Gastroesophageal sphincter (tissue), 4 donors: ENCODE measurements at places on chromosomes 5 and 9. TPM values are rescaled to one million over a fixed set of nuclear protein-coding genes. Genes with fewer than 3 reads are reported as not detected.

The ORM2 gene
- not detected for total RNA-seq

GRCh38 chr9:22211588-22212360, 202.7 kb upstream of the CDKN2B start:
- no peak overlapping the region for H3K27ac ChIP-seq
- H3K36me3 ChIP-seq = no peaks in the 10 kb centered on the region
- ATAC-seq = no peak
- H3K4me3 ChIP-seq = no peak overlapping the region
- no peaks in the 10 kb centered on the region for H3K27me3 ChIP-seq

DNA sequence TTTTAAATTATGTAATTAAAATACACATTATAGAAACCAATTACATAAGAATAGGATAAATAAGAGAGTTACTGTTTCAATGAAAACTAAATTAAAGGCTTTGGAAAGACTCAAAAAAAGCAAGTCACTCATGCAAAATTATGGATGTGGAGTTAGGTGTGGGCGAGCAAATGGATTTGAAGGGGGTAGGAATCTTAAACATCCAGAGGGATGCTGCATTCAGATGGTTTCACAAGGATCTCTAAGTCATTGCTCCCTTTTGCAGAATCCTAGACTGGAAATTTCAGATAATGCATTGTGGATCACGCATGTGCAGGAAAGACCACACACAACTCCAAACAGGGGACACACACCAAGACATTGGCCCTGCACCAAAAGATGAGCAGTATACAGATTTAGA, 57.5 kb downstream of the DRD1 start:
- peaks cover 17% of the 10 kb centered on the region for H3K27me3 ChIP-seq
- no peaks in the 10 kb centered on the region for H3K36me3 ChIP-seq
- no peak for ATAC-seq
- no peak overlapping the region for H3K27ac ChIP-seq

The LOX gene
- total RNA-seq = 17.4 TPM

The EDIL3 gene
- 17.9 TPM for total RNA-seq

The TENT4A gene
- 21.3 TPM for total RNA-seq

GRCh38 chr5:168022446-168023169, 268.8 kb upstream of the WWC1 start:
- H3K36me3 ChIP-seq = no peaks in the 10 kb centered on the region
- no peak for ATAC-seq
- H3K4me3 ChIP-seq = no peak overlapping the region
- H3K27ac ChIP-seq = no peak overlapping the region
- peaks cover 5% of the 10 kb centered on the region for H3K27me3 ChIP-seq
- H3K4me1 ChIP-seq = no peaks in the 10 kb centered on the region

The IFNA5 gene
- total RNA-seq = not detected

- H3K27me3 ChIP-seq = no peaks in the 10 kb centered on the region
- ATAC-seq = no peak
- H3K4me3 ChIP-seq = no peak overlapping the region
- H3K36me3 ChIP-seq = peaks cover 12% of the 10 kb centered on the region
Observed at GRCh38 chr5:154196955-154197652, 6.6 kb downstream of the GALNT10 start.

DNA sequence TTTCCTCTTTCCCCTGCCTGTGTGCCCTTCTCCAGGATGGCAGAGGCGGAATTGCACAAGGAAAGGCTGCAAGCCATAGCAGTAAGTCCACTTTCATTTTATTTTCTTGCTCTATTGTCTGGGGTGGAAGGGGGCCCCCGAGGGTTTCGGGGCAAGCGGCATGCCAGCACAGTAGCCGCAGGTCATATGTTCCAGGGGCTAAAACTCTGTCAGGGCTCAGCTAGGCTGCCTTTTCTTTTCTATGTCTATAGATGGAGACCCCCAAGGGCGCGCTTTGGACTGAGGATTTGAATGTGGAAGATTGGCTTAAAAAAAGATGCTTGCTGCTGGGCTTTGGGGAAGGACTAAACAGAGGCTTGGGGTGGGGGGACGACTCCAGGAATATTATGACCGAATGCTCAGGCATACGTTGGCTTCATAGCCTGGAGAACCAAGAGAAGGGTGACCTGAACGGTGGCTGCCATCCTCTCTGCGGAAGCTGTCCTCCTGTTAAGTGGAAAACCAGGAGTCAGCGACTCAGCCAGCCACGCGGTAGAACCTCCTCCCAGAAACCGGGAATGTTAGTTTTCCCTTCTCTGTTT, 545 bp downstream of the PALM2AKAP2 start:
- H3K4me1 ChIP-seq = no peaks in the 10 kb centered on the region
- H3K36me3 ChIP-seq = no peaks in the 10 kb centered on the region
- peaks cover 27% of the 10 kb centered on the region for H3K27me3 ChIP-seq
